ENCODE measurements at places on chromosomes 6 and 20.

- DNase-seq, result no peak
These were observed 306.7 kb downstream of the CDH4 start for GRCh38 chr20:61558726-61559125.

GRCh38 chr6:135181333-135182070, 394 bp downstream of the MYB start:
- DNase-seq, result no peak

GRCh38 chr6:136920216-136920615, 1.9 kb upstream of the SLC35D3 start:
- no peak for DNase-seq

- no peak for DNase-seq
These were observed 56.1 kb upstream of the FOXC1 start for GRCh38 chr6:1553562-1554083.

DNA sequence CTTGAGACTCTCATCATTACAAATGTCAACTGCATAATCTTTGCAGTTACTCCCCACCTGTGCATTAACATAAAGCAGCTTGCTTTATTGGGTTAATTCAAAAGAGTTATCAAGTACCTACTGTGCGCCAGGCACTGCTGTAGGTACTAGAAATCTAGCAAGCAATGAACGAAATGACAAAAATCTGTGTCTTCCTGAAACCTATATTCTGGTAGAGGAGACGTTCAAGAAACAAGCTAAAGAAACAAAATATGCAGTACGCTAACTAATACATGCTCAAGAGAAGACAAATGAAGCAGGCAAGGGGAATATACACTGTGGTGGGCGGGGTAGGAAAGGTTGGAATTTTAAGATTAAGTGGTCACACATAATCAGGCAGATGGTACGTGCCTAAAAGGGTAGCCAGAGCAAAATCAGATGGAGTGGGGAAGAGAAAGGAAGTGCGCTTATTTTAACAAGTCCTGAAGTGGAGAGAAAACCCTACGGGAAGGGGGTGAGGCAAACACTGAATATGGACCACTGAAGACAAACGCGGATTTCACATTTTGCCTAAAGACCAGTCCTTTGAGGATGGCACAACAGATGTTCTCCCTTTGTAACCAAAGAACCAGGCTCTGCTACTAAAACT, 1.2 kb downstream of the ELOVL2 start:
- no peak for DNase-seq

DNA sequence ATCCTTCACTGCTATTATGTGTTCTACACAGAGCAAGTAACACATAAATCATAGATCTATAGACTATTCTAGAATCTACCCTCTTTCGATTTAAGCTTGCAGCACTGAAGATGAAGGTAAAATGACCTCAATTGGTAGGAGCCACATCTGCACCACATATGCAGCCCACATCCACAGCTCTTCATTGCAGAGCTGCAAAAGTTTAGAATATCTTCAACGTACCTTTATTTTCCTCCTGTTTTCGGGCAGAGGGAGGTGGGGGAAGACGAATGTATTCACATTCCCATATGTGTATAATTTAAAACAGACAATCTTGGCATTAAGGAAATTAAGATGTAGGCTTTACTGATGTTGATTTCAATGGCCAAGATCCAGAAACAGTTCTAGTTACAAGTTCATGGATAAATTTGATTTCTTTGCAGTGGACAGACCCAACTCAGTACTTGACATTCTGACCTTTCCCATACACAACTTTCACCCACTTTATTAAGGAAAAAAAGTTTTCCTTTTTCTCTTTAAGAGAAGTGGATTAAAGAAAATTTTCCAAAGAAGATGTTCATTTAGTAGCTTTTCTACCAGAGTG, 14.0 kb downstream of the EPB41L2 start:
- no peak for DNase-seq

- no peak for DNase-seq
These were observed 161.6 kb downstream of the QRSL1 start for GRCh38 chr6:106790935-106791334.
